ENCODE measurements at places on chromosomes 7 and 10. TPM values are rescaled to one million over a fixed set of nuclear protein-coding genes. Genes with fewer than 3 reads are reported as not detected.

GRCh38 chr7:145986248-145986874 lies 130.2 kb upstream of the CNTNAP2 start:
- DNase-seq = no peak

GRCh38 chr10:113639966-113640365 lies 23.9 kb downstream of the NRAP start:
- DNase-seq = no peak

- DNase-seq = no peak
Measured at GRCh38 chr10:65787571-65787970, 1138.3 kb upstream of the LRRTM3 start.

- DNase-seq = no peak
Measured at GRCh38 chr10:19983880-19984565, 167.8 kb downstream of the PLXDC2 start.

- DNase-seq = no peak
Measured at GRCh38 chr10:69049566-69049961, 38.3 kb upstream of the SRGN start.

- DNase-seq = no peak
Measured at GRCh38 chr10:124288486-124288885, 130.2 kb downstream of the OAT start.

ELN gene
- total RNA-seq = 0.19 TPM

LIPJ gene
- total RNA-seq = not detected

TLL2 gene
- not detected for total RNA-seq
